ENCODE measurements at places on chromosomes 11 and 22. TPM values are rescaled to one million over a fixed set of nuclear protein-coding genes. Genes with fewer than 3 reads are reported as not detected.

HEPN1 gene
- not detected for total RNA-seq

DNA sequence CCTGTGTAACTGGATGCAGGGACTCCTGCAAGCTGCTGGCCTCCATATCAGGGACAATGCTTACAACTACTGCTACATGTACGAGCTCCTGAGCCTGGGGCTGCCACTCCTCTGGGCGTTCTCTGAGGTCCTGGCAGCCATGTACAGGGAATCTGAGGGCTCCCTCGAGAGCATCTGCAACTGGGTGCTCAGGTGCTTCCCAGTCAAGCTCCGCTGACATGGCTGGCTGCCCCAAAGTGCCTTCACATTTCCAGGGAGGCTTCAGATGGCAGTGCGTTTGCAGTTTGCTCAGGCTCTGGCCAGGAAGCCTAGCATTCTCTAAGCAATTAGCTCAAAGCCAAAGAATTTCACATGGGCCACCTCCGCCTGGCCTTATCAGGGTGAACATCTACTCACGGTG is 117.4 kb upstream of the PARVA start:
- no peaks in the 10 kb centered on the region for H3K27me3 ChIP-seq
- peaks cover 97% of the 10 kb centered on the region for H3K36me3 ChIP-seq
- DNase-seq: no peak
- H3K27ac ChIP-seq: no peak overlapping the region
- no peaks in the 10 kb centered on the region for H3K4me1 ChIP-seq
- H3K4me3 ChIP-seq: no peak overlapping the region

GRCh38 chr11:103794262-103794661 is 242.2 kb upstream of the DDI1 start:
- DNase-seq: no peak
- no peaks in the 10 kb centered on the region for H3K27me3 ChIP-seq
- no peaks in the 10 kb centered on the region for H3K4me1 ChIP-seq
- no peaks in the 10 kb centered on the region for H3K36me3 ChIP-seq
- no peak overlapping the region for H3K4me3 ChIP-seq

DNA sequence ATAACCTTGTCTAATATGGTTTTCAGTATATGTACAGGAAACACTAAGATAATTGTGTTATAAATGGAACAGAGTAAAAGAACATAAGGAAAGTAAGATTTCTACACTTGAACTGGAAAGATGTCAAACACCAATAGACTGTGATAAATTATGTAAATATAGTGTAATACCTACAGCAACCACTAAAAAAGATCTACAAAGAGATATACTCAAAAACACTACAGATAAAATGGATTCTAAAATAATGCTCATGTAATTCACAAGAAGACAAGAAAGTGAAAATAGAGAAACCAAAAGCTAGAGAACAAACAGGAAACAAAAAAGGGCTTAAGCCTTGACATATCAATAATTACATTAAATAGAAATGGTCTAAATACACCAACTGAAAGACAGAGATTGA is 30.9 kb downstream of the DEUP1 start:
- no peak for DNase-seq
- no peaks in the 10 kb centered on the region for H3K27me3 ChIP-seq
- no peak overlapping the region for H3K27ac ChIP-seq
- no peaks in the 10 kb centered on the region for H3K36me3 ChIP-seq

DNA sequence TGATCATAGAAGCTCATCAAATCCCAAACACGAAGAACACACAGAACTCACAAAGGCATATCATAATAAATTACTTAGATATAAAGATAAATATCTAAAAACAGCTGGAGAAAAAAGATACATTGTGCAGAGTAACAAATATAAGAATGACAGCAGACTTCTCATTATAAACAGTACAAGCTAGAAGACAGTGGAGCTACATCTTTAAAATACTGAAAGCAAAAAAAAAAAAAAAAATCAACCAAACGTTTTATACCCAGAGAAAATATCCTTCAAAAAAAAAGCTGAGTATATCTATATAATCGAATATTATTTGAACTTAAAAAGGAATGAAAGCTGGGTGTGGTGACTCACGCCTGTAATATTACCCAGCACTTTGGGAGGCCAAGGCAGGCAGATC is 90.0 kb downstream of the SBF2 start:
- H3K36me3 ChIP-seq: no peaks in the 10 kb centered on the region
- no peak overlapping the region for H3K27ac ChIP-seq
- no peak overlapping the region for H3K4me3 ChIP-seq
- H3K27me3 ChIP-seq: no peaks in the 10 kb centered on the region
- H3K4me1 ChIP-seq: peaks cover 6% of the 10 kb centered on the region

DNA sequence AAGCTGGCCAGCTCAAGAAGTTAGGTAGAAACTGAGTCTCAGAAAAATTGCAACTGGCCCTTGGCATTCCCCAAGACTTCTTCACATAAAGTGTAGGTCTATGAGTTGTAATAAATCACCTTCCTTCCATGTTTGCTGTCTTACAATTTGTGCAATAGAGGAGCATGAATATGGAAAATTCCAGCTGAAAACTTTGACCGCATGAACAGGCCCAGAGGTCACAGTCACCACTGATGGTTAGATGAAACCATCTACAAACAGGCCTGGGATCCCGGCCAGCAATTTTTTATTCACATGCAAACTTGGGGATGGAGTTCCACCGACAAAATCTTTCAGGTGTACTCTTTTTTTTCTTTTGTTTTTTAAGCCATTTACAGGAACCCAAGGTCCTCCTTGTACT is 88.1 kb downstream of the SERGEF start:
- no peak overlapping the region for H3K27ac ChIP-seq
- H3K4me1 ChIP-seq: peaks cover 38% of the 10 kb centered on the region
- no peaks in the 10 kb centered on the region for H3K27me3 ChIP-seq

DNA sequence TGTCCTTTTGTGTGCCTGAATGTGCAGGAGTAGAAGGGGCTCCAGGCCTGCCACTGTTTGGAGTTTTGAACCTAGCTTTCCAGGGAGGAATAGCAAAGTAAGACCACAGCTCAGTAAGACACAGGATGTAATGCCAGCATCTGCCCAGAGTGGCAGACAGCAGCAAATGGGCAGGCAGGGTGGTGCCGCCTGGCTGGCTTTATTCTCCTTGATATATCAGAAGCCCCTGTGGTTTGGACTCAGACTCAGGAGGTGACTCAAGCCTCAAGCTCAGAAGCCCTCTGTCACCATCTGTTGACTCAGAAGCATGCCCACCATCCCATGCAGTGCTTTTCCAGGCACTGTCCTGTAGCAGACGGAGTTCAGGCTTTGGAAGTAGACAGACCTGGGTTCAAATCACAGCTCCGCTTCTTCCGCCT is 72.7 kb upstream of the TTC12 start:
- H3K27me3 ChIP-seq: no peaks in the 10 kb centered on the region
- H3K36me3 ChIP-seq: peaks cover 28% of the 10 kb centered on the region
- no peak overlapping the region for H3K27ac ChIP-seq
- peaks cover 17% of the 10 kb centered on the region for H3K4me1 ChIP-seq

- no peak overlapping the region for H3K4me3 ChIP-seq
- no peaks in the 10 kb centered on the region for H3K27me3 ChIP-seq
- H3K36me3 ChIP-seq: peaks cover 100% of the 10 kb centered on the region
Measured at GRCh38 chr11:64767344-64768299, 7.8 kb upstream of the PYGM start.

Measured in heart right ventricle (tissue), 16 donors.